GM13976 (cell line): ENCODE measurements at places on chromosomes 3 and 15.

DNA sequence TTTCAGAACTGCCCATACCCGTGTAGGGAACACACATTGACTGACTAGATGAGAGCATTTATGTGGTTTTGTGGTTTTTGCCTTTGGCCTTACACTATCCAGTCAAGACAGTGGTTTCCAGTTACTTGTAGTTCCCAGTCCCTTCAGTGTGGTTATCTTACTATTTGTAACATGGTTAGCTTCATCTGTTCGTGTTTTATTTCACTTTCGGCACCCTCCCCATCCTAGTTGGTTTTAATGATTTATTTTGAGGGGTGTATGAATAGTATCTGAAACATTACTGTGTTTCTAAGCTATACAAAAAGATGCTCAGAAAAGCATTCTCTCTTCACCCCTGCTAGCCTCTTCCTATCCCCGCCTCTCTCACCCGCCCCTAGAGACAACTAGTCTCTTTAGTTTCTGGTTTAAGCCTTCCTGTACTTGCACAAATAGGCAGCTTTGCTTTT is 14.1 kb downstream of the LYSMD4 start:
- peak; percentile 67 for DNase-seq

DNA sequence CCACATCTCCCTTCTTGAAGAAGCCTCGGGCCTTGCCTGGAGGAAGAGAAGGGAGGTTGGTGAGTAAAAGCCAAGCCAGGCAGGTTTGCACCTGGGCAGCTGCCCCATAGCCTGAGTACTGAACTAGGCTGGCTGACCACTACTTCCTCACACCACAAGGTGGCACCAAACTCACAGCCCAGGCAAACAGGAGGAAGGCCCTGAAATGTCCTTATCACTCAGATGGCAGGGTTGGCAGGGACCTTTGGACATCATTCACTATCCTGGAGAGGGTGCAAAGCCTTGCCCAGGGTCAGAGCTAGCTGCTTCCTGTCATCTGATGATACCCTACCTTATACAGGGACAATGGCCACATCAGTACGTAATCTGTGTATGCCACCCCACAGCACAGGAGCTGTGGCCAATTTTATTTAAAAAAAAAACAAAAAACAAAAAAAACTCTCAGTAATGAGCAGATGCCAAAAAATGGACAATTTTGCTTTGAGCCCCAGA is 2.2 kb upstream of the GRAMD2A start:
- DNase-seq = peak; percentile 82

- no peak for DNase-seq
Measured at GRCh38 chr15:83323296-83323711, 38.8 kb upstream of the BNC1 start.

GRCh38 chr3:195099951-195100785 is 170.8 kb downstream of the XXYLT1 start:
- no peak for DNase-seq

DNA sequence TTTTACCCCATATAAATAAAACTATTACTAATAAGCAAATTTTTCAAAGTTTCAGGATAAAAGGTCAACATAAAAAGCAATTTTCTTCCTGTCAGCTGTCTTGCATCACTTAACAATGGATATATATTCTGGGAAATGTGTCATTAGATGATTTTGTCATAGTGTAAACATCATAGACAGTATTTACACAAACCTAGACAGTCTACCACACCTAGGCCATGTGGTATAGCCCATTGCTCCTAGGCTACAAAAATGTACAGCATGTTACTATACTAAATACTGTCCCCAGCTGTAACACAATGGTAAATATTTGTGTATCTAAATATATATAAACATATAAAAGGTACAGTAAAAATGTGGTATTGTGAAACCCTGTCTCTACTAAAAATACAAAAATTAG is 156.7 kb downstream of the ANO10 start:
- DNase-seq = no peak
